ENCODE measurements at places on chromosomes 12 and 14.

- no peak for DNase-seq
Observed at GRCh38 chr14:95265106-95266094, 54.3 kb downstream of the CLMN start.

DNA sequence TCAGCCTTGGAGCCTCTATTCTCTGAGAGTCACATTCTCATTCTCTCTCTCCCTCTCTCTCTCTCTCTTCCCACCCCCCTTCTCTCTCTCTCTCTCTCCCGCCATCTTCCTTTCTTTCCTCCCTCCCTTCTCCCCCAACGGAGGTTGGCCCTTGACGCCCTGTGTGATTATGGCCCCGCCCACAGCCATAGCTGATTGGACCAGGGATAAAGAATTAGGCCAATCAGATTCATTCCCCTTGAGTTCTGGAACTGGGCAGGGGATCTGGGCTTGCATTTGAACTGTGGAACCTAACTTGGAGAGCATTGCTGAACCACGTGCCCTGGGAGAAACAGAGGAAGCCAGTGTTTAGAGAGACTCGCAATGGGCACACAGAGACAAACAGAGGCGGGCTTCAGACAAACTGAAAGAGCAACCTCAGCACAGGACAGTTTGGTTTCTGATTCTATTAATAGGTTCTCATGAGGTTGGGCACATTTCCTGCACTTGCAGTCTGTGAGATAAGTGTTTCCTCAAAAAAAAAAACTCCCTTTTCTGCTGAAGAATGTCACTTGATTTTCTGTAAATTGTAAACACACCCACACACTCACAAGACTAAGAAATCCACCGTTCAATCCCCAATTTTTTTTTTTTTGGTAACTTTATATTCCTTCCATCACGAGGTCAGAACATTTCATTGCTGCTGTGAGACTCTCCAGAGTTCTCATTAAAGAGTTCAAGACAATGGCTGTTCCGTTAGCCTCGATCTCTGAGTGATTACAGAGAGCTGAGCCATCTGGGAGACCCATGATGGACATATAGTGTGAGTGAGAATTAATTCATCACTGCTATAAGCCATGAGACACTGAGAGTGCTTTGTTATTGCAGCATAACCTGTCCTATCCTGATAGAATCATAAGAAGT lies 3.5 kb upstream of the P2RX7 start:
- peak; percentile 52 for DNase-seq

DNA sequence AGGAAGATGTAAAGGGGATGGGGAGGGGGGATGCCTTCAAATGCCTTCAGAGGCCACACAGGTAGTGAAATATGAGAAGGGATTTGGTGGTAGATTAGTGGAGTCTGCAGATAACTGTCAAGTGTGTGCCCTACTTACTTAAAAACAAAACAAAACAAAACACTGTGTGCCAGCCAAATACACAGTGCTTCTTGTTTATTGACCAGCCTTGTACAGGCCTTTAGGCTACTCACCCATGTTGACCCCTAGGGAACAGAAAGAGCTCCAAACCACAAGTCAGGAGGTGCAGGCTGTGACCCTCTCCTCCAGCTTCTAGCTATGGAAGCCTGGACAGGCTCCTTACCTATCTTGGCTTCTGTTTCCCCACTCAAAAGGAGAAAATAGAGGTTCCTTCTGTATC lies 562.0 kb downstream of the ETNK1 start:
- no peak for DNase-seq

DNA sequence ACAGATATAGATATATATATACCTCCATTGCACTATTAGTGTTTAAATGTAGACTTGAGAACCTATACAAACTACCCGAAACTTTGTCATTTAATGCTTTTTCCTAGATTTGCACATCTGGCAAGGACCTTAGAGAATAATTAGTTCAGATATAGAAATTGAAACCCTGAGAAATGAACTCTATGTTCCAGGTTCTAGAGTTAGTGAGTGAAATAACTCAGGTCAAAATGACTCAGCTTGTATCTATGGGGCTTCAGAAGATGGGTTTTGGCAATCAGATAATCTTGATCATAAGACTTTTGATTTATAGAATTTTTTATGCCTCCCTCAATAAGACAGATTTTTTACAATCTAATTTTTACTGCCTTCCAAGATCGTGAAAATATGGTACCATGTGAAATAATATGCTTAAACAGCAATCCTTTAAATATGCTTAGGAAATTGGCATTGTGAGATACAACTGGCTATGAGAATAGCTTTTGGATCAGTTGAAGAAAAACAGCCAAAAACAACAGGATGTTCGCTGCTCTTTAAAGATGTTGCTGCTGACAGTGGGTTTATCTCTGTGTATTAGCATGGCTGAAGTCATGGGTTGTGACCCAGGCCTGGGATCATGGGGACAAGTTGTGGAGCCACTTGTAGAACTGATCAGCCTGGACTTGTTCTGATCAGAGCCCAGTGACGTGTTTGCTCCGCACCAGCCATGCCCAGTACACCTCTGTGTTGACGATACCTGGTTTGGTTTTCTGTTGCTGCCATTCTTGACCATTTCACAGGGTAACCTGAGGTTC lies 63.6 kb downstream of the TTLL5 start:
- no peak for DNase-seq

- no peak for DNase-seq
Observed at GRCh38 chr12:130608132-130608531, 108.0 kb downstream of the RIMBP2 start.

DNA sequence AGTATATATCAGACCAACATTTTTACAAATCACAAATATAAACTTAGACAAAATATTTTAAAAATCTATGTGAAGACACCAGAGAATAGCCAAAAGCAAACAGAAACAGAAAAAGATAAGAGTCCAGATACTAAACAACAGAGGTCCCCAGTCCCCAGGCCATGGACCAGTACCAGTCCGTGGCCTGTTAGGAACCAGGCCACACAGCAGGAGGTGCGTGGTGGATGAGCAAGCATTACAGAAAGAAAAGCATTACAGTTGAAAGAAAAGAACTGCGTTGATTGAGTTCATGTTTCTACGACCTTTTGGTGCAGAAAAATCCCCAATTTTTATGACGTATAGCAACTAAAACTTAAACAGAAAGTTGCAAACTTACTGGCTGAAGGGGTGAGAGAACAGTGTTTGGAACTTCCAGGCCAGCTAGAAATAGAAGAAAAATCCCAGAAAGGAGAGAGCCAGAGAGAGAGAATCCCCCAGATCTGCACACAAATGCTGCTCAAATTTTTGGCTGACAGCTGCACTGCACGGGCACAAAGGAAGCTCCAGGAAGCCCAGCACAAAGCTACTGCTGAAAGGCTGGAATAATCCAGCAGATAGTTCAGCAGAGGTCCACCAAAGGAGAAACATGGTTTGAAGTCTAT lies 159.6 kb upstream of the C14orf180 start:
- no peak for DNase-seq

DNA sequence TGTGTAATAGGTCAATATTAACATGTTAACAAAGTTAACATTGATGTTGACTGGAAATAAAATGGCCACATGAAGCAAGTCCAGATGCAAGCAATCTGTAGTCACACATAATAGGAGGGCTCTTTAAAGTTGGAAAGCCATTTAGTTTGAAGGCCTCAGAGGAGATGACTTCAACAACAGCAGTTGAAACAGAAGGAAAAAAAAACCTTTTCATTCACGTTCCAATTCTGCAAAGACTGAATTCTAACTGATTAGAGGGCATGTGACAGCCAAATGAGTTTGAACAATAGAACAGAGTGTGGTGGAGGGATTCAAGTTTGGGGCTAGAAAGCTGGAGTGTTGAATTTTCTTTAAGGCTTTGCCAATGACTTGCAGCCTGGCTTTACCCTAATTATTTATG lies 41.5 kb upstream of the DAAM1 start:
- no peak for DNase-seq

- DNase-seq = no peak
Observed at GRCh38 chr12:85956081-85956480, 82.0 kb downstream of the NTS start.

- DNase-seq = no peak
Observed at GRCh38 chr14:84107835-84108343, 1422.1 kb upstream of the FLRT2 start.

DNA sequence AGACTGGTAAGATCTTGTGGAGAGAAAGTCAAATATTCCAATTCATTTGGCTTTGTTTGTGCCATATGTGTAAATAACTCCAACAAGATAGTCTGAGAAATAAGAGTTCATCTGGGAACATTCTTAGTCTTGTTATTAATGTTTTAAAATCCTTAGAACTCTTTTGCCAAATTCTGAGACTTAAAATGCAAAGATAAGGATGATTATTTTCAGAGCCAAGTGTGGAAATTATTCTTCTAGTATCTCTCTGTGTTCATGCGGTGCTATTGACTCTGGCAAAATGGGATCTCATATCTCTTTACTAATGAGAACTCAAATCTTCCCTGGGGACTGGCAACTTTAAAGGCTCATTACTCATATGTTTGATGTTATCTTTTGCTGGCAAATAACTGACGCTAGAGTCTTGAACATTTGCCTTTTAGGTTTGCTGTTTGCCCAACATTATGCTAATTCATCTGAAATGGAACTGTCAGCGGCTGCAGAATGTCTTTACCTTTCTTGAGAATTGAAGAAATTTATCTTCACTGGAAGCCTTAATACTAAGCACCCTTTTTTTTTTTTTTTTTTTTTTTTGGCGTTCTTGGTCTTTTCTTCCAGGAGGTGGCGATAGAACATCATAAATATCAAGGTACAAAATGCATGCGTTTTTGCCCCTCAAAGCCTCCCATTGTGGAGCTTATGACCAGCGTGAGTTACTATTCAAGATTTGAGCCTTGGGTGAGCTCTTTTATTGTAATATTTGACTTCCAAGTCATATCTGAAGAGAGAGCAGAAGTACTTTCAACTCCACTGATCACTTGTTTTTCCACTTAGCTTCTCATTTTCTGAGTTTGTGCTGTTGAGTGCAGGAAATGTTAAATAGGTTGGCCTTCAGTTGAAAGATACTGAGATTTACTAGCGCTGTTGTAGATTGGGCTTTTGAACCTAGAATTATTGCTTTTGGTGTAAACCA lies 86.5 kb downstream of the CAND1 start:
- DNase-seq = no peak

GRCh38 chr12:25985316-25986175 lies 27.1 kb downstream of the RASSF8 start:
- DNase-seq = no peak

DNA sequence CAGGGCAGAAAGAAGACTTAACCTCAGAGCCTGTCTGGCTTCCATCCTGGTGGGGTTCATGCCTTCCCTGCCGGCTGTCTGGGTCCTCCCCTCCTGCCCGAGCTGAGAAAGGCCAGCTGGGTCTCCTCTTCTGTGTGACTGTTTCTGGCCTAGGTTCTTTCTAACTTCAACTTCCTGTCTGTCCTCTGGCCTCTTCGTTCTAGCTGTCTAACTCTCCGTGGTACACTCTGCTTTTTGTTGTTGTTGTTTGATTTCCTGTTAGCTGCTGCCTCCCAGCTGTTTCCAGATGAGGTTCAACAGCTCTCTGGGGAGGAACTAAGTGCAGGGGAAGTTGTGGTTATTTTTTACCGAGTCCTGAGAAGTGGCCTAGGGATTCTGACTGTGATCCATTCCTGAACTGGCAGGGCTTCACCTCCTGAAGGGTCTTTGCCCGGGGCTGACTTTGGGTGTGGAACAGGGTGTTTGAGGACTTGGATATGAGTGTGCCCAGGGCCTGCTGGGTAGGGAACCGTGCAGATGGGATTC lies 3.2 kb downstream of the MLXIP start:
- DNase-seq = no peak

- no peak for DNase-seq
Observed at GRCh38 chr14:95128140-95128539, 29.2 kb downstream of the DICER1 start.

DNA sequence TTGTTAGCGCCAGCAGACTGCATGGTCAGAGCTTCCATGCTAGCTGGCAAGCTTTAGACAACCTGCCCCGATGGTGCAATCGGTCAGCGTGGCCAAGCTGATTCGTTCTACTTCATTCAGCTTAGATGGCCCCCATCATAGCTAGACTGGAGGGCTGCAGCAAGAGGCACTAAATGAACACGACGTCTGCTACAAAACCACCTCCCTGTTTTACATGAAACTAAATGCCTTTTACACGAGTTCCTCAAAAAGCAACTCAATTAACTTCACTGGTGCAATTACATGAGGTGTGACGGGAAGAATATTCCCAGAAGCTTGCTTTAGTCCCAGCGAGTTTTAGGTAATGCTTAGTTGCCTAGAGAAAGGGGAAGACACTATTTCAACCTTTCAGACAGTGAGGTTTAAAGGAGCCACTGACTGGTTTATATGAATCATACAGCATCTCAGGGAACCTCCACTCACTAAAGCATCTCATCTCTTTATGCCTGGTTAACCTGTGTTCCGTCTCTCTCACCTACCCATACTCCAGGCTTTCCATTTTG lies 8.4 kb downstream of the NIN start:
- no peak for DNase-seq

DNA sequence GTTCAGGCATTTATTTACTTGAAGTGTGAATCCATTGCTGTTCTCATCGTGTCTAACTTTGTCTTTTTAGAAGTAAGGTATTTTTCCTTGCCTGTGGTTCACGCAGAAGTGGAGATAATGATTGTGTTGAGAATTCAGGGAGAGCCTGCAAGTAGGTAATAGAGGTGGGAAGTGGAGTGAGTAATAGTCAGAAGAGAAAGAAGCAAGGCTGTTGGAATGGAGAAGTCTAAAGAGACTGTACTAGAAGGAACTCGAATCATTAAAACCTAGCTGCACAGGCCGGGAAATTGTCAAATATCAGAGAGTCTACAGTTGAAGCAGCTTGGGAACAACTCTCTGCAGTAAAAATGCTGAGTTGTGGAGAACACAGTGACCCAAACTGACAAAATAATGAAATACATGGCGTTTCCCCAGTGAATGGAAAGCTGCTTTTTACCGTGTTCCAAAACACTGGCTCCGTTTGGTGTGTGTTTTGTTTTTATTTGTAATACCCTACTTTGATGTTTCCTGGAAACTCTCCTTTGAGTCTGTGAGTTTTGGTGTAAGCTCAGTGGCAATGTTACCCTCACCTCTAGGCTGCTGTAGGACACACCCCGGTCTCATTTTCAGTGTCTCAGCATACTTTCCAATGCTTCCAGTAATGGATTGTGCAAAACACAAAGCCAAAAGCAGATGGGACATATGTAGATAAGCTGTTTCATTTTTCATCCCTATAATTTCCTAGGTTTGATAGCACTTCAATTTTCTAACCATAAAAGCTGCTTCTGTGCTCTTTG lies 146.6 kb downstream of the CRADD start:
- no peak for DNase-seq

- no peak for DNase-seq
Observed at GRCh38 chr12:12357719-12358461, 1.0 kb downstream of the BORCS5 start.

DNA sequence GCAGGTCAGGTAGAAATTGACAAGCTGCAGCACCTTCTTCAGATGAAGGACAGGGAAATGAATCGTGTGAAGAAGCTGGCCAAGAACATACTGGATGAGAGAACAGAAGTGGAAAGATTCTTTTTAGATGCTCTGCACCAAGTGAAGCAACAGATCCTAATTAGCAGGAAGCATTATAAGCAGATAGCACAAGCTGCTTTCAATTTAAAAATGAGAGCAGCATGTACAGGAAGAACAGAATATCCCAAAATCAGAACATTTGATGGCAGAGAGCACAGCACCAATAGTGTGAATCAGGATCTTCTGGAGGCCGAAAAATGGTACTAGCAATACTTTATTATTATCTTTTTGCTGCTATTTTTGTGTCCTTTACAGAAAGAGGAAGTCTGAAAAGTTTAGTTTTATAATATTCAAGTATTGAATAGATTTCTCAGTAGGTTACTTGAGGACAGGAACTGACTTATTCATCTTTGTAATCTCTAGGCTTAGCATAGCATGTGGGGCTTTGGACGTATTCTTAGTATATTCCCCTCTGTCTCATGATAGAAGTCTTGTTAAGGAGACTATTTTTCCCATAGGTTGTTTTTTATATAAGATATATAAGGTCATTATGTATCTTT lies 30.8 kb downstream of the BBOF1 start:
- no peak for DNase-seq

Measured in stimulated activated CD8-positive, alpha-beta memory T cell treated with anti-CD3 and anti-CD28 coated beads, Interleukin-2, amount 100 ng/mL, for 1 hour (primary cell).